Fibroblast of mammary gland (primary cell): ENCODE measurements at places on chromosomes 6 and 20.

DNA sequence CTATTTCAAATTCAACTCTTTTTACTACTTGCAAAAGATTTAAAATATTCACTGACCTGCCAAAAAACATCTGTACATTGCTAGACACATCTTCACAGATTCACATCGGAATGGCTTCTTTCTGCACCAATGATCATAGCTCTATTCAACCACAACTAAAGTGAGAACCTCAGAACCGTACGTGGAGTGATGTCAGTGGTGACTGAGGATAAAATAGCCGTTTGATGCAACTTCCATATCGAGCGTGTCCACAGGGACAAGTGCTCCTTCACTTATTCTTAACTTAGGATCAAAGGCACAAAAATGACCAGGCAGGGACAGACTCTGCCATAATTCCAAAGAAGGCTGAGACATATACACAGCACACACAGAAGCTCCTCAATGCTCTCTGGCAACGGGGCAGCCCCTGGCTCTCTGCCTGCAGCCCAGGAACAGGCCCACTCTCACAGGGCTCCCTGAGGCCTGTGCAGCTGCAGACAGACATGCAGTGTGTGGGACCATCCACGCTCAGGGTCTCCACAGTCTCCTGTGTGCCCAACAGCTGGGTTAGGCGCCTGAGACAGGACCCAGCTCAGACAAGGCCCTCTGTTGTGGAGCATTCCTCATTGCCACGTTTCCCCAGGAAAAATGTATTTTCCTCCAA is 22.8 kb downstream of the FYN start:
- DNase-seq = no peak

DNA sequence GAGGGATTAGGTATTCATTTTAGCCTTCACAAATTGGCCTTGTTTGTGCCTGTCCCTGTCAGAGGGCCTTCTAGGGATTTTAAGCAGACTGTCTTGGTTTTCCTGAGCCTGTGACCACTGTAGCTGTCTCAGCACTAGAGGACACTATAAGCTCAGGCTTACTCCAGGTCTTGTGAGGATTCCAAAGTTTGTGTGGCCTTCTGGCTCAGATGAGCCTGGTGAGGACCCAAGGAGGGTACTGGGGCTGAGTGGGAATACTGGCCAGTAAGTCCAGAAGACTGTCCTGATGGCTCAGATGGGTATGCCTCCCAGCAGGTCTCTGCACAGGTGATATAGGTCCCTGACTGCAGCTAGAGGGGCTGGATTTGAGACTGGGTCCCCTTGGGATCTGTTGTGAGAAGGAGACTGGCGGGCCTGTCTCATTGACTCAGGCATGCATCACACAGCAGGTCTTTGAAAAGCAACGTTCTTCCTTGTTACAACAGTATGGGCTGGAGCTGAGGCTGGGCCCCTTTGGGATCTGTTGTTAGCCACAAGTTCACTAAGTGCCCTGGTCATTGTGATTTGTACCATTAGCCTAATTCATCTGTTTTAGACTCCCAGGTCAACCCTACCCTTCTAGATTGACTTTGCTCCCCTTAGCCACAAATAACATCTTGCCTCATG is 26.3 kb upstream of the TFB1M start:
- peak; percentile 79 for DNase-seq

DNA sequence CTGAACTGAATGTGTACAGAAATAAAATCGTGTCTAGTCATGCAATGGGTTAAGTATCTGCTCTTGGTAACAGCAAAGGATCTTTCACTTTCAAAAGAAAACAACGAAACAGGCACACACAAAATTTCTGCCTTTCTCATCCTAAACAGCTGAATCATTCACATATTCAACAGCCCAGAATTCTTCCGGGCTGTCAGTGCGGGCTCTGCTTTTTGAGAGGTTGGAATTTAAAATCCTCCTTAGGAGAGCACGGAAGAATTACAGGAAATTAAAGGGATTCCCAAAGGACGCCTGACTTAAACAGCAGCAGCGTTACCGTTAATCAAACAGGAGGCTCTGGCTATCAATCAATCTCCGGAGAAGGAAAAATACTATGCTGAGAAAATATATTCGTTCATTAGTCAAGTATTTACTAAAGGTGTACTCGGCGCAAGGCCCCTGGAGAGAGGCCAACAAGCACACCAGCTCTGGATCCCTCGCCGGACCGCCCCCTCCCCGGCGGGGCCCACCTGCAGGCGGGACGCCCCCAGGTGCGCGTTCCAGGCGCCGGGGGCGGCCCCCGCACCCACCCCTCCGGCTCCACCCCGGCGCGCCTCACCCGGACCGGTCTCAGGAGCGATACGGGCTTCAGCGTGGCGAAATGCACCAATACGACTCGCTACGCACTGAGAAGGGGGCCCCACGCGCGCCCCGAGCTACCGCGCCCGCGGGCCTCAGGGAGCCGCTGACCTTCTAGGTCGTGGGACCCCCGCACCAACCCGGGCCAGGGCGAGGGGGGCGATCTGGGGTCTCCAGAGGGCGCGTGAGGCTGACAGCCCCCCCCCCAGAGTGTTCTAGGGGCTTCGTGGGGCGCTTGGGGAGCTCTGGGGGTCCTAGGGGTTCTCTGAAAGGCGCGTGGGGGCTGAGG is 1.0 kb downstream of the NAPB start:
- peak; percentile 76 for DNase-seq

DNA sequence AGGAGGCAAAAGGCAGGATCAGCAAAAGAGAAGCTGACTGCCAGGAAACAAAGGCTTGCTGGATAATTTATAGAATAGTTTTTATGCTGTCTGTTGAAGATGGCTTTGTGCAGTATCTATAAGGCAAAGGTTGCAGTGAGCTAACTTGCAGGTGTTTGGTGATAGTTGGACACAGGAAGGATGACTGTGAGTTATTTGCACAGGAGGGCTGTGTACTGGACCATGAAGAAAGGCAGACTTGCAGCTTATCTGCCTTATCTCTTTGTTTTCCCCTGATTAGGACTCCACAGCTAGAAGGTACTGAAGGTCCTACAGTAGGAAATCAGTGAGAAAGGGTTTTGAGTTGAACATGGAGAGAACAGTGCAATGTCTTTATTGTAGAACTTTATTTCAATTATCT is 2.1 kb downstream of the BTN1A1 start:
- DNase-seq = no peak

DNA sequence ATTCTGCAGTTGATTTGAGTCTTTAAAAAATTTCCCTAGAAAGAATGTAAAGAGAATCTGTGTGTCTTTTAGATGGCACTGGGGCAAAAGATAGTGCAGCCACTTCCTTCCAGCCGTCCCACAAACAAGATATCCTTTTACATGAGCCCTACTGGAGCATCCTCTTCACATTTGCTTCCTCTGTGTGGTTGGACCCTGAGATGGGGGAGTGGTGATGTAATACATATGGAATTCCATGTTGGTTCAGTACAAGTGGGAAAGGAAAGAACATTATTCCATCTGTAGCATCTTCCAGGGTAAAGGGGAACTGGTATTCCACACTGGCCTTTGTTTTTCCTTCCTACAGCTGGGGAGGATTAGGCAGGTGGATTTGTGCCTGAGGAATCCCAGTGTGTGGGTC is 78.9 kb upstream of the ISM1 start:
- DNase-seq = peak; percentile 38

GRCh38 chr6:84362193-84362821 is 134.9 kb upstream of the CEP162 start:
- DNase-seq = no peak

- peak; percentile 99 for DNase-seq
Observed at GRCh38 chr6:24743265-24743943, 24.4 kb upstream of the C6orf62 start.

- no peak for DNase-seq
Observed at GRCh38 chr6:157249826-157250225, 73.5 kb downstream of the TMEM242 start.

DNA sequence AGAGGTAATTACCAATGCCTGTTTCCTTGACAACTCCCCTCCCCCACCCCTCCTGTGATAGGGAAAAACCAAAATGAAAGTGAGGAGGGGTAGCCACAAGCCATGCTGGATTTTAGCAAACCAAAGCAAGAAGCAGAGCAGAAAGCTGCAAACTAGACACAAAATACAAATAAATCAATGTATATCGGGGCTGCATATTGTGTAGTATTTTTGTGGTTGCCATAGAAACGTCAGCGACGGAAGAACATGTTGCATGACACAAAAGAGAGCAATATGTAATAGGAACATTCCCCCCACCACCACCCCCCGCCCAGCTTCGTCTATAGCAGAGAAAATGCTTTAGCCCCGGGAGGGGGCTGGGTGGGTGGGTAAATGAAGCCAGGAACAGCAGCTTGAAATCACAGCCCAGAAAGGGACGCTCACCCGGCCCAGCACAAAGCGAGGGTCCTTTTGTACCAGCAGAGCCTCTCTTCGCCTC is 548 bp downstream of the AGPAT4 start:
- peak; percentile 52 for DNase-seq

DNA sequence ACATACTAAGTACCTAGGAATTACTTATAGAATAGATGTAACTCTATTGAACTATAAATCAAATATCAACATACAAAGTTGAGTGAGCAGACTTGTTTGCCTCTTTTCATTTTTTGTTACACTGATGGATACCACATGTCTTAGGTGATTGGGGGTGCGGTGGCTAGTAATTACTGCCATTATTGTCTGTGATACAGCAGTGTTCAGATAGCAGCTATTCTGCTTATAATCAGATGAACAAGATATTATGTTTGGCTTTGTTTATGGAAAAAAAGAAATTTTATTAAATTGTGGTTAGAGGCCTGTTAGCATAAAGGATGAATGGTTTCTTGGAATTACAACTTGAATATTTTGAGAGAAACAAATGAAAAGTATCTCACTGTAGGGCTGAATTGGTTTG is 55.9 kb downstream of the KCNQ5 start:
- no peak for DNase-seq

- no peak for DNase-seq
Observed at GRCh38 chr6:130431346-130431852, 65.6 kb downstream of the TMEM200A start.

GRCh38 chr6:147468634-147469033 is 39.9 kb upstream of the SAMD5 start:
- no peak for DNase-seq

DNA sequence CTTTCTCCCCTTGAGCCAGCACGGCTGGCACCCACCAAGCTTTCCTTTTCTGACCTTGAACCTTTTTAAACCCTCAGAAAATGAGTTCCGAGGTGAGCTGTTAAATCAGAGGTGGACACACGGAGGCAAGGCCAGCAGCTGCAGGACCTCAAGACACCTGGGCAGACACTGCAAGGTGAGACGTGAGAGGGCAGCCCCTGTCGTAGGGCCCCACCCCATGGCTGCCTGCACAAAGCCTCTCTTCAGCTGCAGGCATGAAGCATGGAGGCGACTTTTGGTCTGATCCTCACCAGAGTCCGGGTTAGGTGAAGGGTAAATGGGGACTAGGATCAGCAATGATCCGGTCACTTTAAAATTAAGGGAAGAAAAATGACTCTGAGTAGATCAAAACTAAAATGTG is 25.7 kb downstream of the MYT1 start:
- DNase-seq = no peak

- DNase-seq = peak; percentile 7
Observed at GRCh38 chr6:106746652-106747051, 117.3 kb downstream of the QRSL1 start.

- no peak for DNase-seq
Observed at GRCh38 chr6:162709431-162709830, 18.1 kb downstream of the PRKN start.

GRCh38 chr6:143656026-143656425 is 21.7 kb upstream of the PHACTR2 start:
- DNase-seq = no peak

DNA sequence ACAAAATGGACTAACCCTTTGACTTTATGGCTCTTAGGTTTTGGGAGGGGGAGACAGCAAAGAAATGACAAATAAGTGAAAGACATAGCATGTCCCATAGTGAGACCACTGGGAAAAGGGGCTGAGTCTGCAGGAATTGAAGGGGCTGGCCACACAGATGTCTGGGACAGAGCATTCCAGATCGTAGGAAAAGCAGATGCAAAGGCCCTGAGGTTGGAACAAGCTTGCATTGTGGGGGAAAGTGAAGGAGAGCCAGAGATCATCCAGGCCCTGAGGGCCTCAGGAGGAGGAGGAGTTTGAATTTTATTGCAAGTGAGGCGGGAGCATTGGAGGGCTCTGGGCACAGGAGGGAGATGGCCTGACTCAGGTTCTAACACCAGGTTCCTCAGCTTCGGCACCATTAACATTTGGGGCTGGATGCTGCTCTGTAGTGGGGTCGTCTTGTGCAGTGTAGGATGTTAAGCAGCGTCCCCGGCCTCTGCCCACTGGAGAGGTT is 97.5 kb downstream of the CEBPB start:
- no peak for DNase-seq

DNA sequence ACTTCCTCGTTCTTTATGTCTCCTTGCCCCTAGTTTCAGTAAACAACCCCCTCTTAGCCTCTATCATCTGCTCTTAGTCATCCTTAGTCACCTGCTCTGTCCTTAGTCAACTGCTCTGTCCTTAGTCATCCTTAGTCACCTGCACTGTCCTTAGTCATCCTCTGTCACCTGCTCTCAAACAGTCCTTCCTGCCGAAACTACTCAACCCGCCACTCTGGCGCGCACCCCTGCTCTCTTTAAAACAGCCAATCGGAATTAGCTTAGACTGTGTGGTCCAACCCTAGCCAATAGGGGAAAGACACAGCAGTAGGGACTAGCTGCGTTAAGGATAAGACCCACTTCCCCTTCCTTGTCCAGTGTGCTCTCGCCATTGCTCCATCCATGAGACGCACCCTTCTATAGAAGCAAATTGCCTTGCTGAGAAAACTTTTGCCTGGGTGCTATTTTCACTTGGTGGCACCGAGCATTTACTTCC is 73.9 kb downstream of the BACH2 start:
- DNase-seq = peak; percentile 81

GRCh38 chr6:115984809-115985208 is 75.9 kb downstream of the FRK start:
- no peak for DNase-seq

DNA sequence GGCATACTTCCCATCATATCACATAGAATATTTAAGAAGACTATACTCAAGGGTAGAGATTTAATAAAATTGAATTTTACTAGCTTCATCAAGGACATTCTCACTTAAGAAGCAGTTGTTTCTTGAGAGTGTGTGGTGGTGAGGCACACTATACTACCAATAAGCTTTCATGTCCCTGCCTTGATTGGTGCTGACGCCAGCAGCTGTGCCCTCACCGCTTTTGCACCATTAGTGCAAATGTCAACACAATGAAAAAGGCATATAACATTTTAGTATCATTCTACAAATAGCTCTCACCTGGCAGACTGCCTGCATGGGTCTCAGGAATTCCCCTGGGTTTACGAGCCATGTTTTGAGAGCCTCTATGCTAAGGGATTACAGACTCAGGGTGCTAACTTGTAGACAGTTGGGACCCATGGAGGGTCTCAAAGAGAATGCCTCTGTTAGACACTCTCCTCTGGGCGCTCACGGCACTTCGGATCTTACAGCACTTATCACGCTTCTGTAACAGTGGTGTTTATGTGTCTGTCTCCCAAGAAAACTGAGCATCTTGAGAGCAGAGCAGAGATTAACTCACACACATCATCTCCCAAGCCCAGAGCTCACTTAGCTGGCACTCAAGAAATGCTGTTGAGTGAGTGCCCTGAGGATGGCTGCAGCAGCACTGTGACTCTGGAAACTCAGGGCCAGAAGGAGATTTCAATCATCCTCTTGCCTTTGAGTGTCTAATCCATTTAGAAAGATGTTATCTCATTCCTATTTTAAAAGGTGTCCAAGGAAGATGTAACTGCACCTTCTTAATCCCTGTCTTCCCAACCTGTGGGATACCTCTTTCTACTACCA is 143.3 kb upstream of the GPR6 start:
- no peak for DNase-seq
